ENCODE measurements at places on chromosomes 5 and 9.

DNA sequence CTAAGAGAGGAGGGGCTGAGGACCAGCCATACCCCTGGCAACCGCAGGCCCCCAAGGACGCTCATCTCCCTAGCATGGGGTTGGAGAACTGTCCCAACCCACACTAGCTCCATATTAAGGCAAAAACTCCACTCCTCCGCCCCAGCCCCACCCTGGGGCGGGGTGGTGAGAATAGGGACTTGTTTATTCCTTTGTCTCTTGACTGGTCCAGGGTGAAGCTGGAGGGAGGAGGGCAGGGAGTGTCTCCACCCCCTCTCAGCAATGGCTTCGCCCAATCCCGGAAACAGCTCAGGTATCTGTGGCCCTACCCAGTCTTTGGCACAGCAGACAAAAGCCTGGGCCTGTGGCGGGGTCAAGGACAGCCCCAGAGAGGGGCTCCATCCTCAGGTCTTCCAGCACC lies 16.9 kb downstream of the PRRX2 start:
- no peak overlapping the region for H3K27ac ChIP-seq
- H3K4me3 ChIP-seq: no peak overlapping the region
- DNase-seq: no peak

DNA sequence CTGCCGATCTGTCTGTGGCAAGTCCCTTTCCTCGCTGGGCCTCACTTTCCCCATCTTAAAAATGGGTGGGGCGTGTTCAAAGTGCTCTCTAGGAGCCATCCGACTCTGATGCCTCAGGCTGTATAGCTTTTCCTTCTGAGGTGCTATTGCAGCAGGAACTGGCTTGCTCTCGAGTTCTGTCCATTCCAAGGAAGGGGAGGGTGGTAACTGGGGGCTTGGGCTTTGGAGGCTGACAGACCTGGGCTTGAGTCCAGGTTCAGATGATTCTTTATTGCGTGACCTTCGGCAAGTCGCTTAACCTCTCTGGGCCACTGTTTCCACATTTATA lies 139.5 kb downstream of the RGS3 start:
- H3K36me3 ChIP-seq: no peaks in the 10 kb centered on the region
- no peaks in the 10 kb centered on the region for H3K27me3 ChIP-seq
- H3K4me1 ChIP-seq: peaks cover 8% of the 10 kb centered on the region
- no peak for DNase-seq
- H3K4me3 ChIP-seq: no peak overlapping the region
- H3K27ac ChIP-seq: no peak overlapping the region

DNA sequence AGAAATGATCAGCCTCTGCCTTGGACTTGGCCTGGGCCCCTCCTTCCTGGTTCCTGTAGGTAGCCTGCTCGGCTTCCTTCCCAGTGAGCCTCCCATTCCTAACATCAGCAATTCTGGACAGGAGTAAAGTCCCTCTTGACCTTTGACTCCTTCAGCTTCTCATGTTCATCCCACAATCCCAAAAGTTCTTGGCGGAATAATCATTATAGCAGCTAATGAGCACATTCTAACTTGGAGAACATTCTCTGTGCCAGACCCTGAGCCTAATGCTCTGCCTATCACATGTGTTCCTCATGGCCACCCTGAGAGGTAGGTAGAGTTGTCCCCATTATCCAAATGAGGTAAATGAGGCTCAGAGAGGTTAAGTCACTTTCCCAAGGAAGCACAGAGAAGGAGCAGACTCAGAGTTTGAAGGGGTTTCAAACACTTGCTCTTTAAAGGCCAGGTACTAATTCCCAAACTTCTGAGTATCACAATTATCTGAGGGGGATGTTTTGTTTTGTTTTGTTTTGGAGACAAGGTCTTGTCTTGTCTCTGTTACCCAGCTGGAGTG lies 21.2 kb downstream of the SWI5 start:
- no peak overlapping the region for H3K4me3 ChIP-seq
- peaks cover 3% of the 10 kb centered on the region for H3K4me1 ChIP-seq
- H3K27ac ChIP-seq: peak overlapping the region; percentile 31
- no peaks in the 10 kb centered on the region for H3K27me3 ChIP-seq
- H3K36me3 ChIP-seq: no peaks in the 10 kb centered on the region

DNA sequence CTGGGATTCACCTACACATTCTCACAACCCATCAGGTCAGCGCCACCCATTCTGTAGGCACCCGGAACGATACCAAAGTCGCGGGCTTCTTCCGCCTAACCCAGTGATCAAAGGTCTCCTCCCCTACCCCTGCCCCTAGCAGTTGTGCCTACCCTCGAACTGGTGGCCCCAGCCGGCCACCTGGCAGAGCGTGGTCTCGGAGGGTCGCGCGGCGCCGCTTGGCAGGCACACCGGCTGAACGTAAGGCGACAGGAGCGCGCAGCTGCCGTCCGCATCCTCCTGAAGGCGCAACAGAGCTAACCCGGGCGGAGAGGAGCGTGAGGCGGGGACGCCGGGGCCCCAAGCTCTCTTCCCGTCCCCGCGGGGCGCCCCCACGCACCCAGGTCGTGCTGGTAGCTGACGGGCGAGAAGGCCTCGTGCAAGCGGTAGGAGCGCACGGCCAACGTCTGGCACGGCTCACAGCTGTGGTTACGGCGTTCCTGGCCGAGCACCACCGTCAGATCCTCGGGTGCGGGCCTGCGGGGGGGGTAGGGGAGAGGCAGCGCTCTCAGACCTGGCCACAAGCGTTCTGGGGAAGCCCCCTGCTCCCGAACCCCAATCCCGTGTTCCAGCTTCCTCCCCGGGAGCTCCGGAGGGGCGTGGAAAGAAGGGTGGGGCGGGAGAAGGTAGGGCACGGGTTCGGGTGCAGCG lies 2.8 kb upstream of the PFN3 start:
- peaks cover 16% of the 10 kb centered on the region for H3K4me1 ChIP-seq
- peak overlapping the region; percentile 83 for H3K4me3 ChIP-seq
- DNase-seq: peak; percentile 39
- peaks cover 24% of the 10 kb centered on the region for H3K27me3 ChIP-seq
- peak overlapping the region; percentile 26 for H3K27ac ChIP-seq

DNA sequence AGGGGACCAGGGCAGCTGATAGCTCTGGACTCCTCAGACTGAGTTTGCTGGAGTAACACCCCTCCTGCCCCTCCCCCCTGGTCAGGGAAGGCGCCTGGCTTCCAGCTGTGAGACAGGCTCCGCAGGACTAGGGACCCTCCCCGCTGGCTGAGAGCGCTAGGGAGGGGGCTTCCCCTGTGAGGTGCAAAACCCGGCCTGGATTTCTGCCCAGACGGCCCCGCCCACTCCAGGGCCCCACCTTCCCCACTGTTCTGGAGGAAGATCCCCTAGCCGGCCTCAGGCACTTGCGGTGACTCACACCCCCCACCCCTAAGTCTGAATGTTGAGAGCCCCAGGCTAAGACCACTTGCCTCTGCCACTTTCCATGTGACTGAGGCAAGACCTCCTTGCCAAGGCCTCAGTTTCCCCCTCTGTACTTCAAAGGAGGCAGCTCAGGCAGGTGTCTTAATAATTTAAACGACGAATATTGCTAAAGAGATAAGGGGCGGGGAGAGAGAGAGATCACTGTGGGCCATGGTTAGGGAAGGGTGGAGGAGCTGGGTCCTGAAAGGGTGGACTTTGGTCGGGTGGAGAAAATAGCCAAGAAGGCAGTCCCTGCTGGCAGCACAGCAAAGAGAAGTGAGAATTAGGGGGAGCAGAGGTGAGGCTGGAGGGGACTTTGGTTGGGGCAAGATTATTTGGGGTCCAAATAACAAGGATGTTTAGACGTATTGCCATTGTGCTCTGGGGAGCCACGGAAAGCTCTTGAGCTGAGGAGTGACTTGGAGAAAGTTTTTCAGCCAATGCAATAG lies 1.0 kb upstream of the DAB2IP start:
- H3K36me3 ChIP-seq: no peaks in the 10 kb centered on the region
- DNase-seq: no peak
- peaks cover 55% of the 10 kb centered on the region for H3K27me3 ChIP-seq
- no peak overlapping the region for H3K4me3 ChIP-seq
- H3K27ac ChIP-seq: no peak overlapping the region

DNA sequence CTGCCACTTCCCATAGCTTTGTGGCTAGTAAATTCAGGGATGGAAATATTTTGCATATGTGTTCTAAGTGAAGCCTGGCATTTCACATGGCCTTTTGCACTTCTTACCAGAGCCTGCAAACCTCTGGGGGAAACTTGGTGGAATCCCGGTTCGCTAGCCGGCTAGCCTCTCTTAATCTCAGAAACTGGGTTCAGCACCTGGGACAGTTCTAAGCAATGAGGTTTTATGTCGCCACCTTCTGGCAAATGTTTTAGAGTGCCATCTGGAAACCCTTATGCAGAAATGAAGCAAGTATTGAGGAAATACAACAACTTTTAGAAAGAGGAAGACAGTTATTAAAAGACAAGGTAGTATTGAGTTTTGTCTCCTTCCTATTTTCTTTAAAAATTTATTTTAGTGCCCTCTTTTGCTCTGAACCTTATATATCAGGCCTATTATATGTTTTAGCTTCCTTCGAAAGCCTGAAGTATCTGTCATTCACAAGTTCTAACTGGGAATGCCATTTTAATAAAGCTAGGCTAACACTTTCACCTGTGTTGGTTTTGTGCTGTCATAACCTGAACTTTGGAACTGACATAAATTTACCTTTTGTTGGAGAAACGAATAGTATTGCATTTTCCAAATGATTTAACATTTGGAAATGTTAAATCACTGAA lies 963 bp upstream of the HTR1A start:
- H3K27ac ChIP-seq: no peak overlapping the region
- no peak overlapping the region for H3K4me3 ChIP-seq
- peaks cover 22% of the 10 kb centered on the region for H3K27me3 ChIP-seq
- peak; percentile 5 for DNase-seq
- no peaks in the 10 kb centered on the region for H3K36me3 ChIP-seq

Data from T-helper 2 cell treated with Interferon-gamma antibody and Interleukin-4, amounts not matched to agents 5 μg/mL and 100 μg/mL, for 36 hours (primary cell).